ENCODE measurements at places on chromosomes 1 and 21.

GRCh38 chr1:229557913-229558414 lies 543 bp downstream of the ABCB10 start:
- DNase-seq, result no peak

DNA sequence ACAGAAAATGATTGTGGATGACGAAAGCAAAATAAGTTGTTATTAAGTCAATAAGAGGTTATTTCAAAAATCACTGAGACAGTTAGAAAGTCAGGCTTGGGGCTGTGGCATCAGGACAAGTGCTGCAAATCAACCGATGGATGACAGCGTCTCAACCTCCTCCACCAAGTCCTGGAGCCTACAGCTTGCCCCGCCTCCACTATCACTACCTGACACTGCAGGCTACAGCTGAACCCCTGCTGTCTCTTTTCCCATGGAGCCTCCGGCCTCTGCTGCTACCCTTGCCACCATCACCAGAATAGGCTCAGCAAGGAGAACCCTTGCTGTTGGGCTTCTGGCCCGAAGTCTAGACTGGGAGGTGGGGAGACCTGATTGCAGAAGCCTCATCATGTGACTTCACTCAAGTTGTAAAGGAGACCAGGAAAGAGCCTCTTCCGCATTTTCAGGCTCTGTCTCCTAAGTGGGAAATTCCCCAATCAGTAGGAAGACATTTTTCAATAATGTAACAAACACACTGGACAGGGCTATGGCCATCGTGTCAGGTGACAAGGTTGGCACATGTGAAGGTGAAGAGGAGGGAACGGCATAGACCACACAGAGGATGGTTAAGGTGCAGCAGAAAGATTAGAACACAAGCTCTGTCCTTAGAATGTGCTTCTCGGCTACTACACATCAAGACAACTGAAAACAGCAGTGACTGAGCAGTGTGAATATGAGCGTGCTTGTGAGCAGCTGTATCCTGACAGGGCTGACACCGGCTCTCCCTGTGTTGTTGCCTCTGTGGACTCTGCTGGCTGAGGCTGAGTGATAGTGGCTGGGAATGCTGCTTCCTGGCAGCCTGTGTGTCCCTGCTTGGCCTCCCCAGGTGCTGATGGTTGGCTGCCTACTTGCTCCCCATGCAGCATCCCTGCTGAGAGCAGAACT lies 660.7 kb downstream of the PTPRU start:
- no peak for DNase-seq

- DNase-seq, result no peak
These were observed 116.4 kb upstream of the CACNA1E start for GRCh38 chr1:181366910-181367309.

- no peak for DNase-seq
These were observed 43.2 kb upstream of the PBX1 start for GRCh38 chr1:164515711-164516331.

DNA sequence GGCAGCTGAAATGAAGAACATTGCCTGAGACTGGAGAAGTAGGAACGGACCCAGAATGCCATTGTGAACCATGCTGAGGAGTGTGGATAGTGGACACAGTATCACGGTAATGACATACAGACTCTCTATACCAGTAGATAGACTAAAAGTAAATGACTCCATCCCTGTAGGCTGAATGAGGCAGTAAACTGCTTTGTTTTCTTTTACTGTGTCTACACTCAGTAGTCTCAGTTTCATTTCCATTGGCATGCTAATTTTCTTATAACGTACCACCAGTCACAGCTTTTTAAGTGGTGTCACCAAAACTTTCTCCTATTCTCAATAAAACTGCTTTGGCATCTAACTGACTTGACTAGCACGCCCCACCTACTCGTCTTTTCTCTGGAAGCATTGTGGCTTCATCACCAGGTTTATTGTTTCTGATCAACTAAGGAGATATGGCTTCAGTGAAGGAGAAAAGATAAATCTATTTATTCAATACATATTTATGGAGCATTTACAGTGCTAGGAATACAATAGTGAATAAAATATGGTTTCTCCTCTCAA lies 8.4 kb upstream of the ZNF697 start:
- no peak for DNase-seq

DNA sequence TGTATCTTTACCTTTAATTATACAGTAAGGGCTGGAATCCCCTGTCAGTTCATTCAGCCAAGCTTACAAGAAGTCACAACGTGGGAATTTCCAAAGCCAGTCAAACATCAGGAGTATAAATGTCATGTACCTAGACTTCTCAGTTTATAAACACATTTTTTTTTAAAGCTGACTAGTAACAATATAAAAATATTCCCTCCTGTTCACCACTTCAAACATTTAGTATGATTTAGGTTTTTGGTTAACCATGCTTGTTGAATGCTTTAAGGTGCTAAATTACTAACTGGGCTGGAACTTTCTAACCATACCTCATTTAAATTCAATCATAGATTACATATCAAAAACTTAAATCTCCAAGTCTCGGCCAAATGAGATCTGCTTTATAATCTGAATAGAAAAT lies 44.0 kb downstream of the JAK1 start:
- DNase-seq, result no peak

DNA sequence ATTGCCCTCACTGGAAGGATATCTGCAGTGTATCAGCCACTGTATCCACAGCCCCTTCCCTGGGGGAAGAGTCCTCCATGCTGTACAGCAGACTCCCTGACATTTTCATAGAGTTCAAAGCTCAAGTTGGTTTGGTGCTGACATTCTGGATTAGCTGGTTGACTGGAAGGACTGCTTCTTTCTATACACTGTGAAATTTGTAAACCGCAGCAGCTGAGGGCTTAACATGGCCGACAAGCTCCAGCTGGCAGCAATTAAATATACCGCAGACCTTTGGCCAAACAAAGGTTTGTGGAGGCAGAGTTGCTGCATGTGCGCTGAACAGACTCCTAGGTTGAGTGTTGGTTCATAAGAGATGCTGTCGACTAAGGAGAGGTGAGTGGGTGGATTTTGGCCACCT lies 126.4 kb downstream of the DHRS3 start:
- DNase-seq, result no peak

GRCh38 chr1:177307771-177308170 lies 137.0 kb downstream of the BRINP2 start:
- DNase-seq, result no peak

- no peak for DNase-seq
These were observed 3.1 kb downstream of the TRAF5 start for GRCh38 chr1:211329764-211330201.

DNA sequence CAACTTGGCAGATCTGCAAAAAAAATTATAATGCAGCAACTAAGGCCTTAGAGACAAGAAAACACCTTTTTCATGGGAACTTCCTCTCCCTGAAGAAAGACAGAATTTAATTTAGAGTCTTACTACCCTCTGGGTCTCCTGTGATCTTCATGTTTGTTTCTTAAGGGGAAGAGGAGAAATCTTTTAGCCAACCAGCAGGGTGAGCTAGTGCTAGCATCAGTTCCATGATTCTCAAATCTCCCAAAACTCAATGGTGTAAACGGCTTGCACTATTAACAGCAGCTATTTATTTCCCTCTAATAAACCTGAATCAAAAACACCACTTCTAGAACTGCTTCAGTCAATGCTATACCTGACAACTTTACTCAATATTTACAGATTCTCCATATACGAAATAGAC lies 3.8 kb downstream of the ZNF644 start:
- no peak for DNase-seq

DNA sequence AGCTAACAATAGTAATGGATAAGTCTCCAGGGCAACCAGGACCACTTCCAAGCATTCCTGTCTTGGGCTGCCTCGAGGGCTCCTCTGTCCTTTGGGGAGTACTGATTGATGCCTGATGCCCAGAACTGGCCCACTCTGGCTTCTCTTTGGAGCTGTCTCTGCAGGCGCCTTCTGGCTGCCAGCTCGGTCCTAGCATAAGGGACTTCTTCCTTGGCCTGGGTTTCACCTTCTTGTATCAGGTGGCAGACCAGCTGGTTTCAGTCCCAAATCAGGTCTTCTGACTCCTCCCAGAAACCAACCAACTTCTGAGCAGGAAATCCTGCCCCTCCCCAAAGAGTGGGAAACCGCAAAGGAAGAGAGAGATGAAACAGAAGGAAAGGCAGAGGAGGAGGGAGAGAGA lies 10.6 kb downstream of the G0S2 start:
- no peak for DNase-seq

All from stimulated activated CD4-positive, alpha-beta T cell treated with anti-CD3 and anti-CD28 coated beads, Interleukin-1b, Interleukin-23, amount 100 ng/mL, for 24 hours (primary cell).